ENCODE measurements at places on chromosomes 12 and 14.

DNA sequence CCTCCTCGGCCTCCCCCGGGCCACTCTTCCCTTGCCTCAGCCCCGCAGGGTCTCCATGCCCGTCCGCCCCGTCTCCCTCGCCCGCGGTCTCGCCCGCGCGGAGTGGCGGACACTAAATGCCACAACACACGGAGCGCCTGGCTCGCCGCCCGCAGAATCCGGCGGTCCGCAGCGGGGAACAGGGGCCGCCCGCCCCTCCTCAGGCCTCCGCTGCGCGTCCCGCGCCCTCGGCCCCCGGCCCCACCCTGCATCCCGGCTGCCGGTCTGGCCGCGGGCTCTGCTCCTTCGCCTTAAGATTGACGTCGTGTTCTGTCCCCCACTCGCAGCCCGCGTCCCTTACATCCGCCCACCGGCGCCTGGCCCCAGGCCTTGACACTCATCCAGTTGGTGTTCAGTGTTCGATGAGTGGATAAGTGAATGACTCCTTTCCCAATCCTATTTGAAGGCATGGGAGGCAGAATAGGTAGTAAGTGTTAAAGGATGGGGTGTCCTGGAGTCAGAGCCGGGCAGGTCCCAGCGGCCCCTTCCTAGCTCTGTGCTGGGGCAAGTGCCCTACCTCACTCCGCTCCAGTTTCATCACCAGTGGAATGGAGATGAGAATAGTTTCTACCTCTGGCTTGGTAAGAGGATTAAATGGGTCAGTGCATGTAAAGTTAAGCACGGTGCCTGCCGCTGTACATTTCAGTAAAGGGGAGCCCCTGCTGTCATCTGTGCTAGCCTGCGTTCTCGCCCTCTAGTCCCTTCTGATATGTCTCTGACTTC lies 622 bp downstream of the TECPR2 start:
- peak; percentile 2 for DNase-seq

DNA sequence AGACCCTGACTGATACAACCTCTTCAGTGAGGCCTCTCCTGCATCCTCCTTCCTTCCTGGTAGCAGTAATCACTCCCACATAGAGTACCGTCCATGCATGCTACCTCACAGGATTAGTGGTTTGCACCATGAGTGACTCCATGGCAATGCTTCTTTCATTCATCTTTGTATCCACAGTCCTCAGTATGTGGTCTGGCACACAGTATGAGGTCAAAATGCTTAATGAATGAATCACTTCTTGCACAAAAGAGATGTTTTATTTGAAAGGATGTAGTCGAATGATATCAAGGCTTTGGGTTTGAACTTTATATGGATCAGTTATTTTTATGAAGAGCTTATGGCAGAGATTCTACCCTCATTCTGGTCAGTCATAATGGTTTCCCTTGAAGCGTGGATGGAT lies 42.2 kb downstream of the KCNA5 start:
- DNase-seq, result no peak

GRCh38 chr12:53254816-53255545 lies 13.1 kb upstream of the ESPL1 start:
- no peak for DNase-seq

DNA sequence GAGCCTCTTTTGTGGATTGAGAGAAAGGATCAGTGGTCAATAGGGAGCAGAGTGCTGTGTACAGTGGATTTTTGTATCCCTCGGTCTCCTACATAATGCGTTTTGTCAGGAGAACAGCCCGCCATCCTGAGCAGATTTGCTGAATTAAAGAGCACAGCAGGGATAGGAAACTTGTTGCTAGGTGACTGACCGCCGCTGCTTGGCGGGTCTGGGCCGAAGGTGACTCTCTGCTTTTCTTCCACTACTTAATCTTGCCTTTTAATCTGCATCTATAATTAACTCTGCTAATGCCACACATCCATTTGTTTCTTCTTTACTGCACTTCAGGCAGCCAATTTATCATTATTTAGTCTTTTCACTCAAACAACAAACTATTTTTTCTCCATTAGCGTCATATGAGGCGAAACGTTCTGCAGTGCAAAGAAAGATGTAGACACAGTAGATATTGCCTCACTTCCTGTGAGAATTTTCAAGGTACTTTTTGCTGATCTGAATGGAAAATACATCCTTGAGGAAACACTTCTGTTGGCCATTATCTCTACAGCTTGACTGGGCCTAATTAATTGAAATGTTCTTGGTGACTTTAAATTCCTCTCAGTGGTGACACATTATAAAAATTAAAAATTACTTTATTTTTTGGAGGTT lies 108.0 kb downstream of the PPM1A start:
- no peak for DNase-seq

DNA sequence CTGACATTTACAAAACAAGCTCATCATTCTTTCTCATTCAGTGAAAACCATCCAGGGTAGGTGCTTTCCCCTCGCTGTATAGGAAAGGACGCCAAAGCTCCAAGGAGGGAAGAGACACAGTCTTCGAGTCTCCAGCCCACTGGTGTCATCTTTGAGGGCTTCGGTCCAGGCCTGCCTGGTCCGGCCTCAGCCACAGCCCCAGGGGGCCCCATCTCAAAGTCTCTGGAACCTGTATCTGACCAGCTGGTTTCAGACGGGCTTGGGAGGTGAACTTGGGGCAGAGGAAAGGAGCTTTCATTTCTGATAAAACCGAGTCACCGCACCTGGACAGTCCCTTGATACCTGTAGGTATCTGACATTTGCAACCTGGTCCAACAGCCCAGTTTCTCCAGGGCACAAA lies 229.5 kb upstream of the RTL1 start:
- no peak for DNase-seq

DNA sequence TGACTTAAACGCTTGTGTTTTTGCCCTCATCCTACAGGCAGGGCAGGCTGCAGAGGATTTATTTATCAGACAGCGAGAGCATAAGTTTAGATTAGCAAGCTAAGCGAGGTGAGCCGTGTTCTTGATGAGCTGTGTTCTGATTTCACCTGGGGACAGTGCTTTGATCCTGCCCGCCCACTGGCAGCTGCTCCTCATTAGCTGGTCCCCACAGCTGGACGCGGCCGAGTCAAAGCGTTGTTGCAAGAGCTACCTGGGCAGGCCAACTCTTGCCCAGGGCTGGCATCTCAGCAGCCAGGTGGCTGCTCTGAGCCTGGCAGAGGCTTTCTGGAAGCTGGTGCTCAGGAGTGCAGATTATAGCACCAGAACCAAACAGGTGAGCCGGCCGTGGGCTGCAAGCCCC lies 46.8 kb upstream of the BEGAIN start:
- no peak for DNase-seq

DNA sequence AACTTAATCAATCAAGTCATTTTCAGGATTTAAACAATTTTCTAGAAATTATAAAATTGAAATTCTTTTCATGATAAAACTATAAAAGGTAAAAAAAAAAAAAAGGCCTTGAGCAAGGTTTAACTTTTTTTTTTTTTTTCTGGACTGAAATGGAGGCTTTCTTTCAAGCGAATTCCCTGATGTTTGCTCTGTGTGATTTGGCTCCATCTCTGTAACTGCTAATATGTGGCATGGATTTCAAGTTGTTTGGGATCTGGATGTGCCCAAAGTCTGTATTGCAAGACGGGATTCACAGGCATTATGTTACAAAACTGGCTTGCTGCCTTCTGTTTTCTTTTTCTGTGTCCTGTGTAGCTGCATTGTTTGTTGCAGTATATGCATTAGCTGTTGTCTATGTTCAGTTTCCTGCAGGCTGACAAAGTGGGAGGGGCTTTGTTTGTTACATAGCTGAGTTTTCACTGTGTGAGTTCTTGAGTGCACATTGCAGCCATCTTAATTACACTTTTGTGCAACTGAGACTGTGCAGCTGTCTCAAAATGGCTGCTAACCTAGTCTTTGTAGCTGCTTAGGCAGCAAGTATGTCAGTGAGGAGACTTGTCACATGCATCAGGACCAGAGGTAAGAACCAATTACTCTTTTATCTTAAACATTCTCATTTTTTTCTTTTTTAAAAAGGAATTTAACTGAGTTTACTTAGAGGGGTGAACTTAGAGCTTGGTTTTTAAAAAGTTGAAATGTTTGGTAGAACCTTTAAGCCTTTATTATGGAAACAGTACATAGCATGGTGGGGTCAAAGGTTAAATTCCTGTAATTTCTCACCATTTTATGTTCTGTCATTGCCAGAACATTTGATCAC lies 19.5 kb downstream of the ATF7IP start:
- peak; percentile 62 for DNase-seq

DNA sequence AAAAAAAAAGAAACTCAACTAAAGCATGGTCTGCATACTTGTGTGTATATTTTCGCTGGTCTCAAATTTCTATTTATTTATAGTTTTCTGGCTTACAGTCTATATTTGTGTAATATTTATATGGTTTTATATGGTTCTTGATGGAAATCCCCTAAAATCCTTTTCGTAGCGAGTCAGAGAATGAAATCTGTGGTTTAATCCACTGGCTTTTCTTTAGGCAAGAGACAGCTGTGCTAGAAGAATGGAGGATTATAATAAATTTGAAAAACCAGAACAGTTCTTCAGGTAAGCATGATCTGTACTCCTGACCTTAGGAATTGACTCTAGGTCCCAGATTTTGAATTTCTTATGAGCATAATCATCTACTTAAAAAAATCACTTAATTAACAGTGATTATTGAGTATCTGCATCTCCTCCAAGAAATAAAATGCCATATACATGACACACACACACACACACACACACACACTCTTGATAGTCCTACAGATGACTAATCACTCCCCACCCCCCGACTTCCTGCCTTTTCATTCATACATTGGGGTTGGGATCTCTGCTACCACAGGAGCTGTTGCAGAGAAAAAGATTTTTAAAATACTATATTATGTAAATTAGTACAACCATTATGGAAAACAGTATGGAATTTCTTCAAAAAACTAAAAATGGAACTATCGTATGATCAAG lies 113.4 kb downstream of the CRADD start:
- no peak for DNase-seq

- DNase-seq, result no peak
Measured at GRCh38 chr14:64289571-64289970, 4.6 kb downstream of the ESR2 start.
